NCI-H2171 (cell line): ENCODE measurements at places on chromosomes 11 and 22.

DNA sequence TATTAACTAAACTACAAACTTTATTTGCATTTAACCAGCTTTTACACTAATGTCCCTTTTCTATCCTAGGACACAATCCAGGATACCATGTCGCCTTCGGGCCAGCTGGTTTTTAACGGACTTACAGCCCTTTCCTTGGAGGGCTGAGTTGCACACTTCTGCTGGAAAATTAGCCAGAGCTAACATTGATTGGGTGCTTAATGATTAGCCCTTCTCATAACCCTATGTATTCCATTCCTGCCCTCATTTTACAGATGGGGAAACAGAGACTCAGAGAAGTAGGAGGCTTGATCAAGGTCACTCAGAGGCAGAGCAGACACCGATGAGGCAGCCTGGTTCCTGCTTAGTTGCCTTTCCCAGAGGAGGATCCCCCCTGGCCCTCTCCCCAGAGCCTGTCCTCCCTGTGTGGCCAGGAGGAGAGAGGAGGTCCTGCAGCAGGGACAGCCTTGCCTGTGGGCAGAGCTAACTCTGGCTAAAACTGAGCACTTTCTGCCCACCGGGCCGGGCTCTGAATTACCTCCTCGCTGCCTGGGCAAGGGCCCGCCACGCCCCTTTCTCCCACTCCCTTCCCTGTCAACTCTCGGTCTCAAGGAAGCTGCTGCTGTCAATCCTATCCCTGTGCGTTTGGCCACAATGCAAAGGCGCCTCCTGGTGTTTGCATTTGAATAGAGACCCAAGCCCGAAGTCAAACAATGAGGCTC lies 59.6 kb upstream of the PAX6 start:
- no peak for DNase-seq

DNA sequence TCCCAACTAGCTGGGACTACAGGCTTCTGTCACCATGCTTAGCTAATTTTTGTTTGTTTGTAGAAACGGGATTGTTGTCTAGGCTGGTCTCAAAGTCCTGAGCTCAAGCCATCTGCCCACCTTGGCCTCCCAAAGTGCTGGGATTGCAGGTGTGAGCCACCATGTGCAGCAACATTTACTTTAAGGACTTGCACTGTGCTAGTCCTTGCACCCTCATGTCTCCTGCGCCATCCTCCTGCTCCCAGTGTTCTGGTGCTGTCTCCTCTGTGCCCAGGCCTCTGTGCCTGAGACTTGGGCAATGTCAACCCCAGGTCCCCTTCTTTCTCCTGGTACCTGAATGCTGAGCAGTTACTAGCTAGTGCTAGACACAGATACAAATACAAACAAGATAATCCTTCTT lies 26.7 kb downstream of the WEE1 start:
- DNase-seq = no peak

- DNase-seq = no peak
These were observed 6.6 kb upstream of the ASCL2 start for GRCh38 chr11:2277008-2277346.

DNA sequence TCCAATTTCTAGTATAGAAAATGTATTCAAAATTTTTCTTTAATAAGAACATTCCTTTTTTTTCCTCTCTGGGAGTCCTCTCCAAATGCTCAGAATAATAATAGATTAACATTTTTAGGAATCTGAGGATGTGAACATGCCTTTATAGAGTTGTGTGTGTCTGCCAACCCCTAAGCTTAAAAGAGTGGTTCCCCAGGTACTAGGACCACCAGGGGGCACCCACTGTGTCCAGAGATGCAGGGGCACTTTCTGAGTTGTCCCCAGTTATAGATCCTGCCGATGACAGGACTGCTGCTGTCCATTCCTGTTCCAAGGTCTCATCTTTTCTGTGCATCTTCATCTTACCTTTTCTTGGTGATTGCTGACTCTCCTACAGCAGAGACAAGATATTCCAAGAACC lies 27.0 kb upstream of the MICAL2 start:
- DNase-seq = no peak

DNA sequence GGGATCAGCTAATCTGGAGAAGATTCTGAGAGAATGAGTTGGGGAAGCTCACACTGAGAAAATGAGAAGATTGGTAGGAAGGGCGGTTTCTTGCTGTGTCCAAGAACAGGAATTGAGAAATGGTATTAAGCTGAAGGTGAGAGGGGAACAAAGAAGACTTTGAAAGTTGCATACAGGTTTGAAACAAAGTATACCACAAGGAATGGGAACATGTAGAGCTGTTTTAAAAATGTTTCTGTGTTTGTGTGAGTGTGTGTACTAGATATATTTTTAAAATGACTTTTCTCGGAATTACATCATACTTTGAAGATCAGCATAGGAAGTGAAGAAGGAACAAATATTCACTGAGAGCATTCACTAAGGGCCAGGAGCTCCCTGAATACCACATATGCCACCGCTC lies 24.4 kb upstream of the IZUMO1R start:
- no peak for DNase-seq

DNA sequence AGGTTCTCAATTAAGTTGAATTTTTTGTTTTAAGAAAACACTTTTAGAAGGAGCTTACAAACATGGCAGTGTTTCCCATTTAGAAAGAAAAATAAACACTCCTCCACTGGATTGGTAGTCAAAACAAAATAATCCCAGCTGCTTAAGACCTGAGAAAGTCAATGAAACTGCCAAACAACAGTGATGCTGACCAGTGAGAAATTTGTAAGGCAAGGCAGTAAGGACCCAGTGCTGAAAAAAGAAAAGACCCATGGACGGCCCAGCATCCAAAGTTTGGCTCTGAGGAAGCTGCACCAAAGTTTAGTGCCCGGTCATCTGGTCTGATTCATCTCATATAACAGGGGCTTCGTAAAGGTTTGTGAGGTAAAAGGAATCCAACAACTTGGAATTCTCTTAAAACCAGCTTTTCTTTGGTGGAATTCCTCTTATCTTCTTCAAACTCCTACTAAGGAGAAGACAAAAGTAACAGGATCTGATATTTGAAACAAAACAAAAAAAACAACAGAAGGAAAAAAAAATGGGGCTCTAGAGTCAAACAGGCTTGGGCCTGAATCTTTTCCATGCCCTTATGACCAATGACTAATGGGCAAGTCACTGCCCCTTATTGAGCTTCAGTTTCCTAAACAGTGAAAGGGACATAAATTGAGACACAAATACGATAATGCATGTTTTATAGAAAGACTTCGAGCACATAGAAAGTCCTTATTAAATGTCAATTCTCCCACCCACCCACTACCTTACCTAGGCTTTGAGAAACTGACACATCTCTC lies 383.0 kb upstream of the NARS2 start:
- DNase-seq = no peak

GRCh38 chr11:85724748-85725465 lies 38.9 kb upstream of the CCDC89 start:
- DNase-seq = no peak

DNA sequence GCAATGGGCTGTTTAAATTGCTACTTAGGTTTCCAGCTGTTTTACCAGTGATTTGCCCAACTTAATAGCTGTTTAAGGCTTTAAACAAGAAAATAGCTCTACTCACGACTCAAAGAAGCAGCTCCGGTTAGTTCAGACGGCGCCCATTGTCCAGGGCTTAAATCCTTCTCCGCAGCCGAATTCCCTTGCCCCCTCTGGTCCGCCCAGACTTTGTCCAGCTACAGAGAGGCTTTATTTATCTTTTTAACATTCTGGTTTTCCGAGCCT lies 20.9 kb upstream of the SCUBE1 start:
- DNase-seq = no peak

GRCh38 chr11:32382339-32383049 lies 52.8 kb downstream of the WT1 start:
- no peak for DNase-seq

DNA sequence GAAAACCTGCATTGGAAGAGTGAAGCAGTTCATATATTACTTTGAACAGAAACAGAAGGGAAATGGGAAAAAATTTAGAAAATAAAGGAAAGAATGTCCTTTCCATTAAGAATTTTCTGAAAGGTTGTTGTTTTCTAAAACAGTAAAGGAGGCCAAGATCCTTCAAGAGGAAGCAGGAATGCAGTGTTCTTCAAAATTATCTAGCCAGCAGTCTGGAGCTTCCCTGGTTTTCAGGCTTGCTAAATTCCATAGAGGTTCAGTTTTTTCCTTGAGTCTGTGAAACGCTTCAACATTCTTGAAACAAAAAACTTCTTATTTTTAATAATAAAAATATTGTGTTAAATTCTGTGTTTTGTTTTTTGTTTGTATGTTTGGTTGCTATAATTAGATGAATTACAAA lies 189.0 kb upstream of the ANO3 start:
- DNase-seq = no peak

DNA sequence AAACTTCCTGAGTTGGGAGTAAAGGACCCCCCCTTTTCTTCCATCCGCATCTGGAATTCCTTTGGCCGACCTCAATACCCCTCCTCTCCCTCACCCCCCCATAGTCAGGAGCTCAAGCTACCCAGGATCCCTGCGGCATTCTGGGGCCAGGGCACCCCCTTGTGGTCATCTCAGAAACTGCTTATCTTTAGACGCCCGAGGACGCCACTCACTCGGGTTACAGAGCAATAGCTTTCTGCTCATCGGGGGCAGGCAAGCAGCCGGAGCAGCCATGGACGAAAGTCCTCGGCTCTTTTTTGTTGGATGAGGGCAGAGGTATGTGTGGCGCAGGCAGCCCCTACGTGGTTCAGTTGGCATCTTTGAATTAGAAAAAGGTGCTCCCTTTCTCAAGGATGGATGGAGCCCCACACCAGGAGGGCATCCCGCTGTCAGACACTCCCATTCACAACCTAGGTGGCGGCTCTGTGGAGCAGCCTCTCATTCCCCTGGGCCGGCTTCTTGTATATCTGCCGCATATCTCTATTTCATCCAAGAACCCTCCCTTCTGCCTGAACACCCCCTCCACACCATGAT lies 2.3 kb downstream of the C1QTNF5 start:
- no peak for DNase-seq

DNA sequence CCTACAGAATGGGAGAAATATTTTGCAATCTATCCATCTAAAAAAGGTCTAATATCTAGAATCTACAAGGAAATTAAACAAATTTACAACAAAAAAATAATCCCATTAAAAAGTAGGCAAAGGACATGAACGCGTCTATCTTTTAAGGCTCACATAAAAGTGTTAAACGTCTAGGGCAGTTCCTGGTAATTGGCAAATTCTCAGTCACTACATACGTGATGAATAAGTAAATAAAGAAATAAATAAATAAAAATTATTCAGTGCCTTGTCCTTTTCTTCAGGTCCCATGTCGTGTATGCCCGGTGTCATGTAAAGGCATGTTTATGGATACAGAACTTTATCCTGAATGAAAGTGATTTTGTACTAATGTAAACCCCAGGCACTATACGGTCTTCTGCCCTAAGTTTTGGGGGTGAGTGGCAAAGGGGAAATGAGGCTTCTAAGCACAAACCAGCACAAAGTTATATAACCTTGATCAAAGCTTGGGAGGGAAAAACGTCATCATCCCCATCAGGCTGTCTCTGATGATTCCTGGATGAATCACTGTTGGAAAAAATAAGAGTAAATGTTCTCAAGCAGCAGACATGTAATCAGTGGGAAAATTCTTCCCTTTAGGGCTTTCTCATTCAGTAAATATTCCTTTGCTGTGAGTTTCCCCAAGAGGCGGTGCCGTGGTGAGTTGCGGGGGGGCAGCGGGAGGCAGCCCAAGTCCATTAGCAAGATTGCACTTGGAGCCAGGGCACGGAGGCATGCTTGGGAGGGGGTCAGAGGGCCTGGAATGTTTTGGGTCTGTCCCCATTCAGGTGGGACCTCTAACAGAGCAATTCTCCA lies 30.4 kb upstream of the MICAL2 start:
- DNase-seq = no peak

- DNase-seq = no peak
These were observed 10.0 kb downstream of the MUC5AC start for GRCh38 chr11:1167751-1168231.

- no peak for DNase-seq
These were observed 117.8 kb upstream of the C11orf87 start for GRCh38 chr11:109304159-109304558.

DNA sequence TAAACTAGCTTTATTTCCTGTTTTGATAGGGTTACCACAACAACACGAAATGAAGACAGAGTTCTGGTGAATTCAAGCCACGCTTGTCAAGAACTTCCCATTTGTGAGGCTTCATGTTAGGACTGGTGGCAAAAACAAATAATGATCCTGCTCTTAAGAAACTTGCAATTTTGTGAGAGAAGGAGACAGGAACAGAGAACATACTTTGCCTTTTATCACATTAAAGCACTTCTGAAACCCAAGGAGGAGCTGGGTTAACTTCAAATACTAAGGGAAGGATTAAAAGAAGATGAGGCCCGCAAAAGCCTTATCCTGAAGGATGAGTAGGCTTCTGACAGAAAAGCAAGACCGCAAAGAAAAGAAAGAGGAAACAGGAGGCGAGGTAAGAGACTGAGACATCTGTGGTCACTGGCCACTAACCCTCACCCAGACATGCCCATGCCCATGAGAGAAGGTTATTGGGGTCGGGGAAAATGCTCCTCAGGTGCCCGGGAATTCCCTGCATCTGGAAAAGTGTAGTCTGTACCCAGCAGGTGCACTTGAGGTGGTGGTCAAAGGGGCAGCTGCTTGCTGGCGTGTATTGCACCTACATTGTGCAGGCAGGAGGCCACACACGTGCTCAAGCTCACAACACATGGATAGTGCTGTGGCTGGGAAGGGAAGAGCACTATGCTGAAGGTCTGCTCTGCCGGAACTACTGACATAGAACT lies 50.5 kb downstream of the MAPK1 start:
- no peak for DNase-seq

- no peak for DNase-seq
These were observed 128.1 kb downstream of the DBX1 start for GRCh38 chr11:20032127-20032526.

- DNase-seq = no peak
These were observed 1.4 kb downstream of the PATZ1 start for GRCh38 chr22:31344578-31345330.

GRCh38 chr11:65653229-65654225 lies 9.2 kb downstream of the RELA start:
- no peak for DNase-seq

- DNase-seq = no peak
These were observed 18.3 kb downstream of the PRSS23 start for GRCh38 chr11:86818462-86819192.

- no peak for DNase-seq
These were observed 12.8 kb downstream of the SCYL1 start for GRCh38 chr11:65537620-65538231.

DNA sequence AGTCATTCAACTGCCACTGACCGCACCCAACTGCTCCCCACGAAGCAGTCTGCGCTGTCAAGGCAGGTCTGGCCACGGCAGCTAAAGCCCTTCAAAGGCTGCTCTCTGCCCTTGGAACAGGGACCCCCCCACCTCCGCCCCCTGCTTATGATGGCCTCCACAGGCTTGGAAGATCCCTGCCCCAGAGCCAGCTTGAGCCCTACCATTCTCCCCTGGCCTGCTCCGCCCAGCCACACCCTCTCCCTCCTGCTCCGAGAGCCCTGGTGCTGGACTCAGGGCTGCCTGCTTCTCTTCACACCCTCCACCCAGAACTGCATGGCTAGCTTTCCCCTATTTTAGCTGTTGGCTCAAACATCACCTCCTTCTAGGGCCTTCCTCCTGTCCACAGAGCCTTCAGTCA lies 19.0 kb downstream of the ZMAT5 start:
- no peak for DNase-seq

- no peak for DNase-seq
These were observed 7.1 kb downstream of the NLRX1 start for GRCh38 chr11:119175493-119176077.

GRCh38 chr11:62680825-62681240 lies 2.0 kb upstream of the UBXN1 start:
- DNase-seq = no peak

GRCh38 chr11:79697905-79698304 lies 257.1 kb upstream of the TENM4 start:
- no peak for DNase-seq

- DNase-seq = no peak
These were observed 269.3 kb upstream of the PITPNB start for GRCh38 chr22:28188178-28188879.
